ENCODE measurements at places on chromosomes 16 and 17.

- DNase-seq, result no peak
Observed at GRCh38 chr17:58187675-58188074, 4.9 kb upstream of the EPX start.

DNA sequence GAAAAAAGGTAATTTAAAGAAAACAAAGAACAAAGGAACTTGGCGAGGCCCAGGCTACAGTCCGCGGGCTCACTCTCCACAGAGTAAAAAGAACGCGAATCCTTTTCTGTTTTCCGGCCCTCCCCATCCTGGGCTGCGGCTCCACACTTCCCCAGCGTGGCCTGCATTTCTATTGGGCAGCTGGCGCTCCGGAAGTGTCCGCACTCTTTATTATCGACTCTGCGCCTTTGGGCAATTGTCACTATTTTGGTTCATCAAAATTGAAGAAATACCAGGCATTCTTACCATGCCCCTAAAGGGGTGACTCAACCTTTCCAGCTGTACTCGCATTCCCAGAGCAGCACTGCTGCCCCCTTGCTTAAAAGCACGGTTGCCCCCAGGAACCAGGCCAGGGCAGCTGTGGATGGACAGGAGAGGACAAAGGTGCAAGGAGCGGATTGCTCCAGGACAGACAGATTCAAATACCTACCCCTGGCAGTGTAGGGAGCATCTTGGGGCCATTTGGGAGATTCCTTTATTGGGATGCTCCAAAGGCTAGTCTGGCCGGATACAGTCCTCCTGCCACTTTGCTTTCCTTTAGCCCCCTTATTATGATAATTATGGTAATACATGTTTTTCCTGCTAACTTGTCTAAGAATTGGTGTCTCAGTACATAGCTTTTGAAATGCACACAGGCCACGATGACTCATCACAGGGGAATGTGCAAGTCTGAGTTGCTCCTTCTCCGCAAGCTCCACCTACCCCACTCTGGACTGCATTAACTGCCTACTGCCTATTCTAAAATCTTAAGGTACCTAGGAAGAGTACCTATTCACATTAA lies 985 bp upstream of the SLFN12 start:
- DNase-seq, result peak; percentile 74

GRCh38 chr17:72474719-72475477 lies 354.1 kb downstream of the SOX9 start:
- DNase-seq, result no peak

GRCh38 chr16:77402118-77402517 lies 32.7 kb downstream of the ADAMTS18 start:
- DNase-seq, result no peak

DNA sequence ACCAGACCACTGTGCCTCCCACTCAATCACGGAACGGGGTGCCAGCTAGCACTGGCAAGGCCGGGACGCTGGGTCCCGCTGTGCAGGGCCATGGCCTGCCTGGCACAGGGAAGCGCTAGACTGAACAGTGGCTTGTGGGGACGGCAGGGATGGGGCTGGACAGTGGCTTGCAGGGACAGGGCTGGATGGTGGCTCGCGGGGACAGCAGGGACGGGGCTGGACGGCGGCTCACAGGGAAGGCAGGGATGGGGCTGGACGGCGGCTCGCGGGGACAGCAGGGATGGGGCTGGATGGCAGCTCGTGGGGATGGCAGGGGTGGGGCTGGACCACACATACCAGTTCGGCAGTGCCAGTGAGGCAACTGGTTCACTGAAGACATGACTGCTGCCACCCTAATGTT lies 32.6 kb downstream of the LMF1 start:
- no peak for DNase-seq

GRCh38 chr17:82232876-82233785 lies 4.3 kb downstream of the SLC16A3 start:
- DNase-seq, result no peak

- no peak for DNase-seq
Observed at GRCh38 chr16:12146966-12147365, 170.4 kb downstream of the SNX29 start.

GRCh38 chr16:54696522-54696921 lies 234.1 kb upstream of the IRX5 start:
- no peak for DNase-seq

DNA sequence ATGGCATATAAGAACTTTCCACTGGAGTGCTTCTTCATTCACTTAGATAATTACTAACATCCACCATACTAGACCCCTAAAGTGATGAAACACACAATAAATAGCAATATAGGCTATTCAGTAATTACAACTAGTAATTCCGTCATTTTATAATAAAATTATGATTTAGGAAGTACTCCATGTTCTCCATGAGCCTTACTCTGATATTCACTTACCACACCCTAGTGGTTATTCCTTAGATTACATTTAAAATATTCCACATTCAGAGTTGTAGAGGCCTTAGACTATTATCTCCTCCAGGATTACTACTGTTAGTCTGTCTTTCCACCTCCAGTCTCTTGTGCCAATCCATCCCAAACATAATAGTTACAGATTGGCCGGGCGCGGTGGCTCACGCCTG lies 62.4 kb downstream of the STH start:
- DNase-seq, result no peak

DNA sequence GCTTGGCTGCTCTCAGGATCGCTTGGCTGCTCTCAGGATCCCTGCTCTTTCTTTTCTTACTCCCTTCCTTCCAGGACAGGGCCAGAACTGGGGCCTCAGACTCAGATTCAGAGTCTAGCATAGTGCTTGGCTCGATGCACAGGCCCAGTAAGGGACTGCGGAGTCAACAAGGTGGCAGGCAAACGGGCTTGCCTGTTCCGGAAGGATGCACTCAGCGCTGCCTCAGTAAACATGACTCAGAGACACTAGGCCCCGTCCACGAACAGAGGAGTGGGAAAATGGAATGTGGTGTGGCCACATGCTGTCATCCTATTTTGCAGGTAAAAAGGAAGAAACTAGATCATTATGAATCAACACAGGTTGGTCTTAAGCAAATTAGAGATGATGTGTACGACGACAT lies 9.8 kb downstream of the SPHK1 start:
- no peak for DNase-seq

DNA sequence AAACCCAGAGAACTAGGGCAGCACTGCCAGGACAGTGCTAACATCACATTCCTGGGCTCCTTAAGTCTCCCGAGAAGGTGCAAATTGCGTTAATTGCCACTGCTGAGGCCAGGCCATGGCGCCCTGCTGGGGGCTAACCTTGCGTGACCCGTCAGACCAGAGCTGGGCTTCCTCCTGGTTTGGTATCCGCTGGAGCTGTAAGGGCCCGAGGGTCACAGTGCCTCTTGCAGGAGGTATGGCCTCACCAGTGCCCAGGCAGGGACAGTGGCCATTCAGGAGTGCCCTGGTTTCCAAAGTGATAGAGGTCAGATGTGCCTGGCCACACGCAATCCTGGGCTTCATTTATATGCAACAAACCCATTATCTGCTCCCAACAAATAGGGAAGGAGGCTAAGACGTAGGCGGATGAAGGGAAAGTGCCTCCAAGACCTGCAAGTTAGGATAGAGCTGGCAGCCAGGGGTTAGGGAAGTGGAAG lies 17.7 kb upstream of the ADCY9 start:
- DNase-seq, result no peak

DNA sequence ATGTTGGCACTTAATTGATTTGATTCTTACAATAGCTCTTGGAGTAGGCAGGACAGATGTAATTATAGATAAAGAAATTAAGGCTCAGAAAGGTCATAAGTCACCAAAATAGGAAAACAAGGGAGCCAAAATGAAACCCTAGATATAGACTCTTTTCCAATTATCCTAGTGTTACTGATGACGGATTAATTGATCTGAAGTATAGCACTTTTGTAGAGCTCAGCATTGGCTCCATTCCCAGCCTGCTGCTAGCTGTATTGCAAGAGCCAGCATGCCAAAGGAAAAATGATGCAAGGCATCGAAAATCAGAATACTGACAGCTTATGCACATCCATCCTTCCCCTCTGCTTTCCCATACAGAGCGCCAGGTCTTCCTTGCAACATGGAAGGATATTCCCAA lies 21.6 kb upstream of the RASL10B start:
- DNase-seq, result no peak

GRCh38 chr17:66677201-66677981 lies 157.5 kb upstream of the CACNG5 start:
- DNase-seq, result no peak

DNA sequence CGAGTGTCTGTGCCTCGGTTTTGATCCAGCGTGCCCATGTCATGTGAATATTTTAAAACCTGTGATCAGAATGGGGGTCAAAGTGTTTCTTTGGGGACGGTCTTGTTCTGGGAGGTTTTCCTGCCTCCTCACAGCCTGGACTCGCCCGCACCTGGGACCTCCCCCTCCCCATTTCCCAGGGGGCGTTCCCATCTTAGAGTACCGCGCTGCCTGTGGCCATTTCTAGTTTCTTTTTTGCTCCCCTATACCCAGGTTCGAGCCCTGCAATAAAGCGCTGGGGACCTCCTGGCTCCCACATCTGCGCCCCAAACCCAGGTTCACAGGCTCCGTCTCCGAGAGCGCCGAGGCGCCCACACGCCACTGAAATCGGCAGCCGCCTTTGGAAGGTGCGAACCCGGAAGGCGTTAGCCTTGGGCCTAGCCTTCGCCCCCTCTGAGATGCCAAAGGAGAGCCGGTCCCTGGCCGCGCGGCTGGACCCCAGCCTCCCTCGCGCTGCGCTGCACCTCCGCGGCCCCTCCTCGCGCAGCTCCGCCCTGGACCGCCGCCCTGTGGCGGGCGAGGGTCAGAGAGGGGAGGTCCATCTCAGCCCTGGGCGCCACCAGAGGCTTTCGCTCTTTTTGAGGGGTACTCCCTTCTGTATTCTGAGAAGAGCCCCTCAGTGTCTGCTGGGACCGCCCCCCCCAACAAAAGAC lies 1.7 kb downstream of the KCNJ12 start:
- no peak for DNase-seq

- peak; percentile 94 for DNase-seq
Observed at GRCh38 chr17:5281814-5282641, at the start of gene RABEP1. Gene RABEP1, plus strand, starts transcription at chr17:5282284. Its CDS starts 203 bp downstream, at chr17:5282487.

DNA sequence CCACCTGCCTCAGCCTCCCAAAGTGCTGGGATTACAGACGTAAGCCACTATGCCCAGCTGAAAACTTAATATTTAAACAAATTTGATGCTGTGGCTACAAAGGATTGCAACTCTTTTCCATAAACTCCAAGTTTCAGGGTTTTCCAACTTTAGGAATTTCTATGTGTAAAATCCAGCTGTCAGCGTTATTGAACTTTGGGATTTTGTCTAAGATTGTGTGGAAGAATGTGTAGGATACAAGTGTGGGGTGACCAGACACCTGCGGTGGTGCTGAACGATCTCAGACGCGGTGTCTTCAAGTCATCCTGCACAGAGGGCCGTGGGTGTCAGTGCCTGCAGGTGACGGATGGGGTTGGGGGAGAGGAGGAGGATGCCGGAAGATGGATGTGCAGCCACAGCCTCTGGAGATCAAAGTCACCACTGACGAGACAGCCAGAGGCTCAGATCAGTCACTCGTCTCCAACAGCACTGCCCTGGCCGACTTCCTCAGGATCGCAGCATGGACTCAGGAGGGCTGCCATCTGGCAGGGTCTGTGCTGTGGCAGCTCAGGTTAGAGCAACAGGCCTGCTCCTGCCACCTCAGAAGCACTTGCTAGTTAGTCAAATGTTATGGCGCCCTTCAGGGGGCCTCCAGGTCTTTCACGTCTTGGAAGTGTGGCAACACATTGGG lies 13.0 kb downstream of the ACSF3 start:
- DNase-seq, result no peak

- DNase-seq, result no peak
Observed at GRCh38 chr16:9824200-9825068, 357.8 kb downstream of the GRIN2A start.

- no peak for DNase-seq
Observed at GRCh38 chr17:79627184-79627765, 16.4 kb upstream of the RBFOX3 start.

DNA sequence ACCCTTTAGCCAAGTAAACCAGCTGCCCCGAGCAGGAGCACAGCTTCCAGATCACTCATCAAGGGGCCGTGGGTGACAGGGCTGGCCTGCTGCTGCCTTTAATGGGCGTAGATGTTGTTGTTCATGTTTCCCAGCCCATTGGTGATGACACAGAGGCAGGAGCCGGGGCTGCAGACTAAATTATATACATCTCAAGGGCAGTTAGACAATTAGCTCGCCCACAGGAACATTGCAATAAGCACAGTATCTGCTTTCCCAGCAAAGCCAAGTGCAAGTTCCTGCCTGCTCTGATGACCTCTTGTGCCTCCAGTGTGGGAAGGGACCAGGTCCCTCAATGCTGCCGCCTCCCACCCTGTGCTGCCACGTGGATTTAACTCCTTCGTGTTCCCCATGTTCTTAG lies 485.8 kb downstream of the MAF start:
- no peak for DNase-seq

DNA sequence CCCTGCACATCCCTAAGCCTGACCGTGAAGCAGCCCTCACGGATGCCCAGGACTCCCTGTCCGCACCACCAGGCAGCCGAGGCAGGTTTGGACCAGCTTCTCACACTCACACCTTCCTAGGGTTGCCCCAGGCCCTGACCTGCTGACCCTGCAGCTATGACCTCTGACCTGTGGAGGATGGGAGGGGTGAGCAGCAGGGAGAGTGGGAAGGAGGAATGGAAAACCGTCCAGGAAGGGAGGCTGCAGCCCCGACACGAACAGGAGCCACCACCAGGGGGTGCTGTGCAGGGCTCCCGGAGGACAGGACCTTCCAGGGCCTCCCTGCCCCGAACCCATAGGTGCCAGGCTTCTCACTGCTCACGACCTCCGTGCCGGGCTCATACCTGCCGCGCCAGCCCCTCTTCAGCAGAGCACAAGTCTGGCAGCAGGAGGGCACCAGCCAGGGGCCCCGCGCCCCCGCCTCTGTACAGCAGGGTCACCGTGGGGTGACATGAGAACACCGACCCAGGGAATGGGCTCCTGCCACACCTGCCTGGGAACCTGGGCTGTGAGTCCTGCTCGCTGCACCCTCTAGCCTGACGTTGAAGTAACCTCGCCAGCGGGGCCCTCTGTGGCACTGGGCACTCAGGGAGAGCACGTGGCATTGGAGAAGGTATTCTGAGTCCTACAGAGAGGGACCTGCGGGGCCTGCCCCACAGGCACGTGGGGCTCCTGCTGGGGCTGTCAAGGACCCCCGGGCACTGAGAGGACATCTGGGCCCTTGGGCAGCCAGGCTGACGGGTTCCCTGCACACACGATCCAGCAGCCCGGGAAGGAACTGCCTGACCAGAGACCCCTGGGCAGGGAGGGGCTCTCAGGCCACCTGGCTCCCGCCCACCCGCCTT lies 37.6 kb downstream of the CTU2 start:
- DNase-seq, result peak; percentile 59

GRCh38 chr16:89052890-89053724 lies 40.5 kb upstream of the ACSF3 start:
- DNase-seq, result no peak

GRCh38 chr16:81463296-81463890 lies 18.8 kb downstream of the CMIP start:
- DNase-seq, result no peak

DNA sequence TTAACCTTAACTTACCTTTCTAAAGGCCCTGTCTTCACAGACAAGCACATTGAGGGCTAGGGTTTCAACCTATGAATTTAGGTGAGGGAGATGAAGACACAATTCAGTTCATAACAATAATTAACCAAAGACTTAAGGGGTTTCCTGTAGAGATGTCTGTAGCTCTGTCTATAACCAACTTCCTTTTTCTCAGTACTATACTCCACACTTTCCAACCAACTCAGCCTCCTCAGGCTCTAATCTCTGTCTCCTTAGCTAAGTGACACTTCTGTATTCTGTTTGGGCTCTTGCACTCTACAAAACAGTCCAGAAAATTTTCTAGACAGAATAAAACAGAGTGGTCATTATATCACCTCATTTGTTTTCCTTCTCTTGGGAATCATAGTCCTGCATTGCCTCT lies 25.8 kb downstream of the CAPNS2 start:
- DNase-seq, result no peak

GRCh38 chr17:2980211-2980903 lies 83.0 kb downstream of the OR1D5 start:
- no peak for DNase-seq

Data from activated CD4-positive, alpha-beta T cell treated with anti-CD3 and anti-CD28 coated beads, Interleukin-2, amount 50 U/mL, for 24 hours (primary cell).